ENCODE measurements at places on chromosomes 6 and 20.

DNA sequence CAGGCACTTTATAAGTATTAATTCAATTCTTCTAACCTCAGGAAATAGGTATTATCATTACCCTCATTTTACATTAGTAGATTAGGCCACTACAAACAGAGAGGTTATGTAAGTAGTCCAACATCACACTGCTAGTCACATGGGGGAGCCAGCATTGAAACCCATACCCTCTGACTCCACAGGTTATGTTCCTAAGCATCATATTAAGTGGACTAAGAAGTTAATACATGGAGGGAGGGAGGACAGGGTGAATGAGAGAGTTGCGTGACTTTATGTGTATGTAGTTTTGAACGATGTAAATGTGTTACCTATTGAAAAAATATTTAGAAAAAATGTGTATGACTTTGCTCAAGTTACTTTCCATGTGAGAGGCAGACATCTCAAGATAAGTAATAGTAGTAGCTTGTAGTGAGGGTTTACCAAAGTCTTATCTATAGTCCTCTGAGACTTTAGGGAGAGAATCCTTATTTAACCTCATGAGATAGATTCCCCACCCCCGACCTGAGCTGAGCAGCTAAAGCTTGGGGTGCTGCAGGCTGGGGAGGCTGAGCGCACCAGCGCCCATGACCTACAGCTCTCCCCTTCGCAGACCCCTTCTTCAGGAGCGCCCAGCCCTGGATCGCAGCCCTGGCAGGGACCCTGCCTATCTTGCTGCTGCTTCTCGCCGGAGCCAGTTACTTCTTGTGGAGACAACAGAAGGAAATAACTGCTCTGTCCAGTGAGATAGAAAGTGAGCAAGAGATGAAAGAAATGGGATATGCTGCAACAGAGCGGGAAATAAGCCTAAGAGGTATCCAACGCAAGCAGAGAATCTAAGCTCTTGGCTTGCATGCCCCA lies 7.5 kb downstream of the BTN3A2 start:
- DNase-seq, result no peak

GRCh38 chr20:50731930-50732690 lies 730 bp downstream of the PARD6B start:
- no peak for DNase-seq

DNA sequence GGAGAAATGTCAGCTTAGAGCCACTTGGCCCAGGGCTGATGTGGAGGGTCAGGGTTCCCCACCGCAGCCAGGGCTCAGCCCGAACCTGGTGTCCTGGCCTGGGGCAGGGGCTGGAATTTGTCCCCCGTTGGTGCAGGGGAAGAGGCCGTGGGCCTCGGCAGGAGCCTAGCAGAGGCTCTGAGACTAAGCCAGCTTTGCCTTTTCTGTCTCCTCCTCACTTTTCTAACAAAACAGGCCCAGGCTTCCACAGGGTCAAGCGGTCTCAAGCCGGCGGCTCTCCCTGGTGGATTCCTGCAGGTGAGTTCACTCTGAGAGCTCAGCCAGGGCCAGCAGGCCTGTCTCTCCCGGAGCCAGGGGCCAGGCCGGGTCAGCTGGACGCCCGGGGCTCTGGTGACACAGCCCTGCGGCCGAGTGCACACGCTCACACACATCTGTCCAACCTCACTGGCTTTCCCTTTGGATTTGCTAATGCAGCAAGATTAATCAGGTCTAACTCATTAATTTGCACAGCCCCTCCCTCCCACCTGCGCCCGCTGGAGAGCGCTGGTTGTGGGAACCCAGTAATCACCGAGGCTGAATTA lies 2.9 kb upstream of the CHRNA4 start:
- no peak for DNase-seq

DNA sequence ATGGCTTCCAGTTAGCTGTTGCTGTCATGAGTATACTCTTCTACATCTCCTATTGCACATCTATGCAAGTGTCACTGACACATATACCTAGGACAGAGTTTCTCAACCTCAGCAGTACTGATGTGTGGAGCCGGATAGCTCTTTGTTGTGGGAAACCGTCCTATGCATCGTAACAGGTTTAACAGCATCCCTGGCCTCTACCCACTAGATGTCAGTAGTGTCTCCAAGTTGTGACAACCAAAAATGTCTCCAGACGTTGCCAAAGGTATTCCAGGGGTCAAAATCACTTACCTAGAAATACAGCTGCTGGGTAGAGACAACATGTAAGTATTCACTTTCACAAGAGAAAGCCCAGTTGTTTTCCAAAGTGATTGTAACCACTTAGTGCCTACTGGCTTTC lies 637.6 kb downstream of the RNF144B start:
- DNase-seq, result no peak

DNA sequence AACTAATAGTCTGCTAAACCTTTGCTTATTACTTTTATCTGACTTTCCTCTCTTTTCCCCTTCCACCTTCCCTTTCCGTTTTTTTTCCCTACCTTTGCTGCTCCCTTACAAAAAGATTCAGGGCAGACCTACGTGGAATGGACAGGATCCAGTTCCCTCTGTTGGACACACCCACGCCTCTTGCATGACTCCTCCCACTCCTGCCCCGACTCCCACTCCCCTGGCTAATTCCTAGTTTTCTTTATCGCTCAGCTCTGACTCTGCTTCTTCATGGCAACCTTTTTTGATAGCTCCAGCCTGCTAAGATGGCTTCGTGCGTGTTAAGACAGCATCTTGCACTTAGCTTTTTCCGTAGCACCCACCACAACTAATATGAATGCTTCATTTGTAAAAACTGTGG lies 715.6 kb upstream of the NRSN1 start:
- no peak for DNase-seq

DNA sequence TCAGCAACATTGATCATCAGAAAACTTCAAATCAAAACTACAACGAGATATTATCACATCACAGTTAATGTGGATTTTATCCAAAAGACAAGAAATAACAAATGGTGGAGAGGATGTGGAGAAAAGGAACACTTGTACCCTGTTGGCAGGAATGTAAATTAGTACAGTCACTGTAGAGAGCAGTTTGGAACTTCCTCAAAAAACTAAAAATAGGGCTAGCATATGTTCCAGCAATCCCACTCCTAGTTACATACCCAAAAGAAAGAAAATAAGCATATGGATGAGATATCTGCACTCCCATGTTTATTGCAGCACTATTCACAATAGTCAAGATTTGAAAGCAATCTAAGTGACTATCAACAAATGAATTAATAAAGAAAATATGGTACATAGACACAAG lies 887.7 kb upstream of the MAN1A1 start:
- no peak for DNase-seq

DNA sequence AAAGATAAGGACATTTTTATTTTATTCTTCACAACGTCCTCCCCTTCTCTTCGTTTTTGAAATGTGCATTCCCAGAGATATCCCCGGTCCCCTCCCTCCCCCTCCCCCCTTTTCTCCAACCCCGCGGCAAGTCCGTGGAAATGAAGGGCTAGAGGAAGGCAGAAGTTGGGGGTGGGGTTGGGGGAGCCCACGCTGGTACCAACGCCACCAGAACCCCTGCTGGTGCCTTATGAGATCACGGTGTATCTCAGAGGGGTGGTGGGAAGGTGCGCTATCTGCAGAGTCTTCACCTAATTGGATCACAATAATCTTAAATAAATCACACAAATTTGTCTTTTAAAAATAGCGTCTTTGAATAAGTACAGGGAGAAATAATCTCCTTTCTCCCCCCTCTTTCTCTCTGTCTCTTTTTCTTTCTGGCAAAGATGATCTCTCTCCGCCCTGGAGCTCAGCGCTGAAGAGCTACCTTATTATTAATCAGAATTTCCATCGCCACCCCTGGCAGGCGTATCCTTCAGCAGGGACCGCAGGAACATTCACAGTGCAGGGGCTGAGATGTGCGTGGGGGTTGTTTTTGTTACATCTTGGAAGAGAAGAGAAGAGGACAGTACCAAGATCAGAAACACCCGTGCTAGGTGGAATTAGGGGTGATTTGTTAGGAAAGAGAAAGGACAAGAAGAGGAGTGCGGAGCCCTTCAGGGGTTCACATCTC lies 915 bp downstream of the CLVS2 start:
- DNase-seq, result peak; percentile 43

DNA sequence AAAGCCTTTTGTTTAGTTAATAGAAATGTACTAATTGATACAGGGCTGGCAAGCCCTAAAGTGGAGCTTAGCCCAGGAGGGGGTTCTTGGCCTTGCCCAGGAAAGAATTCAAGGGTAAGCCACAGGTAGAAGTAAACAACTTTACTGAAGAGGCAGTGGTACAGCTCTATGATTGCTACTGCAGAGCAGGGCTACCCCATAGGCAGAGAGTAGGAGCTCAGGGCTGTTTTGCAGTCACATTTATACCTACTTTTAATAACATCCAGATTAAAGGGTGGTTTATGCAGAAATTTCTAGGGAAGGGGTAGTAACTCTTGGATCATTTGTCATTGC lies 680.4 kb upstream of the GJE1 start:
- DNase-seq, result no peak

DNA sequence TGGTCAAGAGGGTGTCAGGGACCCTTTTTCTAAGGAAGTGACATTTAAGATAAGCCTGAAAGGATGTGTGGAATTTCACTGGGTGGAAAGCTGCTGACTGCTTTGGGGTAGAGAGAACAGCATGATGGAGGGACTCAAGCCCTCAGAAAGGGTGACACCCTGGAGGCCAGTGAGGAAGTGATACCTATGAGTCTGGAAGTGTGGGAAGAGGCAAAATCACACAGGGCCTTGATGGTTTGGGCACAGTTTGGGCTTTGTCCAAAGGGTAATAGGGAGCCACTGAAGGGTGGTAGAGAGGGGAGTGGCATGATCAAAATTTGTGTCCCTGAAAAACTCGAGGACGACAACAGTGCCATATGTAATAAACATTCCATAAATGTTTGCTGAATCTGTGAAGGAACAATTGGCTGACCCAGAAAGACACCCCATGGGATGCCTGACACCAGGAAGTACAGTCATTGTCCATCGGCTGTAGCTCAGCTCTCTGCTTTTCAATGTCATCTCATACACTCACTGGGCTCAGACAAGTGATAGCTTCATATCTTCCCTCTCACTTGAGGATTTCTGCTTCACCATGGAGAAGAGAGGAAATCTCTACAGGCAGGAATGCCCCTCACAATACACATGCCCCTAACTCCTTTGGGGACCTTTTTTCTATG lies 21.3 kb downstream of the CASS4 start:
- no peak for DNase-seq

- no peak for DNase-seq
Measured at GRCh38 chr6:35674594-35674993, 14.1 kb downstream of the FKBP5 start.

- DNase-seq, result no peak
Measured at GRCh38 chr20:46157625-46158024, 39.5 kb downstream of the CD40 start.

GRCh38 chr6:105691971-105692370 lies 289.1 kb upstream of the PREP start:
- DNase-seq, result no peak

DNA sequence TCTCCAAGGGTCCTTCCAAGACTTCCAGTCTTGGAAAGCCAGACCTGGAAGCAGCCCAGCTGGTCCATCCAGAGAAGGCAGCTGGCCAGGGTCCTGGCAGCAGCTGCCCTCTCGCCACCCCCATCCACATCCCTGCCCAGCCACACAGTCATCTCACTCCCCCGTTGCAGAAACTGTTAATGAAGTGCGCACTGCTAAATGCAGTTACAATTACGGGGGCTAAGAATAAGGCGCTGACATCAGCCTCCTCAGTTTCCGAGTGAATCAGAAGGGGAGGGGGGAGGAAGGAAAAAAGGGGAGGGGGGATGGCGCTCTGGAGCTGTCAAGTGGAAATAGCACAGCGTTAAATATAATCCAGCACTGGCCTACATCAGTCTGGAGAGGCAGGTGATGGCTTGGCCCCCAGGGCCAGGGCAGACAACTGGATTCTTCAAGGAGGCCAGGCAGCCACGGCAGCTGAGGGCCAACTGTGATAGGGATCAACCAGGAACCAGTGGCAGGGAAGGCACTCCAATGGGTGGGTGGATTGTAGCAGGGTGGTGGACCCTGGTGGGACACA lies 6.9 kb downstream of the RIMS4 start:
- DNase-seq, result peak; percentile 75

All from putamen (tissue), 1 donor.